Stimulated activated CD8-positive, alpha-beta memory T cell treated with anti-CD3 and anti-CD28 coated beads, Interleukin-4, amount 100 ng/mL, for 4 hours (primary cell): ENCODE measurements at places on chromosomes 7 and 10.

GRCh38 chr10:132654708-132655661 is 117.4 kb downstream of the INPP5A start:
- DNase-seq = peak; percentile 21

DNA sequence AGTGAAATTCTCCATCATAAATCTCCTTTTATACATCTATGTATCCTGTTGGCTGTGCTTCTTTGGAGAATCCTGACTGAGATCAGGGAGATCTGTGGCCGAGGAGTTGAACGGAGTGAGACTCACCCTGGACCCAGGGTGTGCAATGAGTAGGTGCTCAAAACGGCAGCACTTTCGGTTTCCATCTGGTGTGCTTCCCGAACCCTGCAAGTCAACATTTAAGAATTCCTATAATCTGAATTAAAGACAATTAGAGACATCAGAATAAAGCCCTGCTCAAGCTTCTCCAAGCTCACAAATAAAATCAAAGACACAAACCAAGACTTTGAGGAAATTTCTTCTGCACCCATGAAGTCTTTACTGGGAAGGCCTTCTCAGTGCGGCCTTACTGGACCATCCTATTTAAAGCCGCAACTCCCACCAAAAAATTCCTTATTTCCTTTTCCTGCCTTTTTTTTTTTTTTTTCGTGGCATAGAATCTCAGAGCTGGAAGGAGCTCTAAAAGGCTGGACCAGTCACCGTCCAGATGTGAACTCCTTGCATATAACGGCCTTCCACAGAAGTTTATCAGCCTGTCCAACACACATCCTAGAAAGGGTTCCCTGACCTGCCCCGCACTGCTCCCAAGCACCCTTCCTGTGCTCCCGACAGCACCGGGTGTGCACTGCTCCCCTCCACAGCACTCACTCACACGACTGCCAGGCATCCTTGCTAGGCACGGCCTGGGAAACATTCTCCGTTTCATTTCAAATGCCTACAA is 29.7 kb downstream of the GNA12 start:
- DNase-seq = no peak

- DNase-seq = no peak
Measured at GRCh38 chr7:68547181-68547580, 1051.1 kb upstream of the AUTS2 start.

DNA sequence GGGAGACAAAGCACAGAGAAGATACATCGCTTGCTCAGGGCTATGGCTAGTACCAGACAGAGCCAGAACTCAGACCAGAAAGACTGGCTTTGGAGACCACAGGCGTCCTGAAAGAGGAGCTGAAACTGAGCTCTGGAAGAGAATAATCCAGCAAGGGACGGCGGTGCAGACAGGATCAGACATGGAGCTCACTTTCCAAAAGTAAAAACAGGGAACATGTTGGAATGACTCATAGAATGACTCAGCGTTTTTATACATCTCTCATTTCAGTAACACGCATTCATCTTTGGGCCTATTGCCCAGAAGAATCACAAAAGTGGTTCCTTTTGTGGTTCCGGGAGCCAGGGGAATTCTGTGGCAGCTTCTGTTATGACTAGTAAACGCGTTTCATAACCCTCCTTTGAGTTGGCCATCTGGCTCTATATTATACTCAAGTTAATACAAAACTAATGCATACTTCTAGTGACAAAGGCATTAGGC is 37.2 kb downstream of the PLEKHS1 start:
- no peak for DNase-seq

- no peak for DNase-seq
Measured at GRCh38 chr7:117347962-117348672, 25.3 kb upstream of the WNT2 start.

GRCh38 chr7:20980668-20981264 is 194.1 kb upstream of the SP8 start:
- no peak for DNase-seq

- no peak for DNase-seq
Measured at GRCh38 chr10:48444266-48444665, 137.8 kb downstream of the MAPK8 start.

GRCh38 chr10:6738112-6738768 is 158.2 kb upstream of the PRKCQ start:
- DNase-seq = no peak

DNA sequence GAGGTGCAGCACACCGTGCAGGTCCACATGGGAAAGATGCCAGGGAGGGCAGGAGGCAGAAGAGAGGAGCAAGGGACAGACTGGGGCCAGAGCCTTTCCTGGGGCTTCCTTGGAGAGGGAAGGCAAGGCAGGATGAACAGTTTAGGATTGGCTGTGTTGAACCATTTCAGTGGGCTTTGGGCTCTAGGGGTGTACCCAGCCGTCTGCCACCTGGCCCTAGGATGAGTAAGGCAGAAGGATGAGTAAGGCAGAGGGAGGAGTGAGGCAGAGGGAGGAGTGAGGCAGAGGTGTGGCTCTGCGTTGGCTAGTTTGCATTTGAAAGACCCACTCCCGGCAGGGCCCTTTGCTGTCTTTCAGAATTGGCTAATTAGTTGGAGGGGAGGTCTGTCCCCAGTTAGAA is 31.5 kb upstream of the PRF1 start:
- no peak for DNase-seq

DNA sequence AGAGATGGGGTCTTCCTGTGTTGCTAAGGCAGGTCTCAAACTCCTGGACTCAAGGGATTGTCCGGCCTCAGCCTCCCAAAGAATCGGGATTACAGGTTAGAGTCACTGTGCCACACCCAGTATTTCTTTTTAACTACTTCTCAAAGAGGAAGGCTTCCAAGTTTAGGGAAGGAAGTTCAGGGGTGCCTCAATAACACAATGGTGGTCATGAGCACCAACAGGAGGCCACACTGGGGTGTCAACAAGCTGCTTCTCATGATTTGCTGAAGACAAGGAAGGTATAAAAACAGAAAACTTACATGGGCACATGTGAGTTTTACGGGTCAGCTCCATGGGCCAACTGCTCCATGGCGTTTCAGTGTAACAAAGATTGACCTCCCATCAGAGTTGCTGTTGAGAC is 160.5 kb downstream of the TNS3 start:
- no peak for DNase-seq

GRCh38 chr7:99242682-99243081 is 30.0 kb upstream of the MYH16 start:
- DNase-seq = no peak

DNA sequence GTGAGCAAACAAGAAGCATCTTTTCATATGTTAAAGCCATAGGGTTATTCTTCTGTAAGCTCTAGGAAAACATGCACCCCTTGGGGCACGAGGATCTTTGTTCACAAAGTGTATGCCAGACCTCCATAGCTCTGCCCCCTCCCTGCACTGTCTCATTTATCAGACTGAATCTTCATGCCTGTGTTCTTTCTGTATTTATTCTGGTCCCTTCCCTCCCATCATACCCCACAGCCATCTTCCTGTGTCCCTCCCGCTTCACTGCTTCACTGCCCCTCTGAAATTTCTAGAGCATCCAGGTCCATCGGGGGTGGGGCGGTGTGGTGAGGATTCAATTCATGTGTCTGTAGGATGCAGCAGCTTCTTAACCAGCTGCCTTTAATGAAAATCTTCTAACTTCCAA is 7.5 kb downstream of the EPHB6 start:
- DNase-seq = no peak

DNA sequence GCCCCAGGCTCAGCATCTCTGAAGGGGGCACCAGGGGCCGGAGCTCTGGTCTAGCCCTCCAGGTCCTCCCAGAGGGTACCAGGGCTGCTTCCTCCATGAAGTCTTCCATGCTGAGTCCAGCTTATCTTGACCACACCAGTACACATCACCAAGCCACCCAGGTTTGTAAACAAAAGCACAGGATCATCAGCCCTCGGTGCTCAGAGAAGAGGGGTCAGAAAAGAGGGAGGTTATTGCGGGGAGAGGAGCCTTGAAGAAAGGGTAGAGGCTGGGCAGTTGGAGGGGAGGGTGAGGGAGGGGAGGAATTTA is 23.9 kb downstream of the AQP1 start:
- DNase-seq = no peak

GRCh38 chr10:49075743-49076142 is 39.6 kb downstream of the VSTM4 start:
- no peak for DNase-seq

GRCh38 chr7:134669845-134670373 is 23.3 kb downstream of the BPGM start:
- peak; percentile 46 for DNase-seq

GRCh38 chr7:2698581-2699288 is 10.7 kb downstream of the AMZ1 start:
- DNase-seq = no peak

GRCh38 chr7:107638594-107638993 is 22.0 kb upstream of the SLC26A4 start:
- DNase-seq = no peak

- DNase-seq = no peak
Measured at GRCh38 chr7:118109607-118110006, 74.4 kb upstream of the LSM8 start.

GRCh38 chr7:48839108-48839507 is 85.2 kb upstream of the CDC14C start:
- no peak for DNase-seq

GRCh38 chr7:22823142-22823497 is 471 bp upstream of the TOMM7 start:
- no peak for DNase-seq
